ENCODE measurements at places on chromosomes 2 and 18.
A peak's percentile ranks its signal among the peaks of the same experiment; 100 is the strongest.

GRCh38 chr2:84866122-84866521 lies 14.8 kb downstream of the TRABD2A start:
- no peak for DNase-seq

DNA sequence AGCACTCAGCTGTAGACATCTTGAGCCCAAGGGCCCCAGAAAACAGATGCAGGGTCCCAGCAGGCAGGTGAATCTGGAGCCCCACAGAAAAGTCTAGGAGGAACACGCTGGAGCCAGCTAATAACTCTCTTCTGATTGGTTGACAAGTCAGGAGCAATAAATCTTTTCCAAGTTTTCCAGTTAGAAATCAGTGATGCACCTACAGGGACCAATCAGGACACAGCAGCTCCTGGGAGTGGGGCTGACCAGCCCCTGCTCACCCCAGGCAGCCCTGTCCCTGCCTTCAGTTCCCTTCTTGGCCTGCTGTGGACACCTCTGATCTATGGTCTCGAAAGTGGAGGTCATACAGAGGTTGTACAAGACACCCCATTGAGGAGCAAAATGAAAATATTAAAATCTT lies 75.7 kb downstream of the KCNF1 start:
- DNase-seq, result no peak

GRCh38 chr2:176297067-176297466 lies 27.8 kb downstream of the MTX2 start:
- no peak for DNase-seq

- DNase-seq, result peak; percentile 44
These were observed 1189.1 kb upstream of the NXPH2 start for GRCh38 chr2:139969323-139969722.

- no peak for DNase-seq
These were observed 214.6 kb downstream of the RDH14 start for GRCh38 chr2:18345848-18346247.

- no peak for DNase-seq
These were observed 160.9 kb upstream of the EPC2 start for GRCh38 chr2:148483665-148484064.

DNA sequence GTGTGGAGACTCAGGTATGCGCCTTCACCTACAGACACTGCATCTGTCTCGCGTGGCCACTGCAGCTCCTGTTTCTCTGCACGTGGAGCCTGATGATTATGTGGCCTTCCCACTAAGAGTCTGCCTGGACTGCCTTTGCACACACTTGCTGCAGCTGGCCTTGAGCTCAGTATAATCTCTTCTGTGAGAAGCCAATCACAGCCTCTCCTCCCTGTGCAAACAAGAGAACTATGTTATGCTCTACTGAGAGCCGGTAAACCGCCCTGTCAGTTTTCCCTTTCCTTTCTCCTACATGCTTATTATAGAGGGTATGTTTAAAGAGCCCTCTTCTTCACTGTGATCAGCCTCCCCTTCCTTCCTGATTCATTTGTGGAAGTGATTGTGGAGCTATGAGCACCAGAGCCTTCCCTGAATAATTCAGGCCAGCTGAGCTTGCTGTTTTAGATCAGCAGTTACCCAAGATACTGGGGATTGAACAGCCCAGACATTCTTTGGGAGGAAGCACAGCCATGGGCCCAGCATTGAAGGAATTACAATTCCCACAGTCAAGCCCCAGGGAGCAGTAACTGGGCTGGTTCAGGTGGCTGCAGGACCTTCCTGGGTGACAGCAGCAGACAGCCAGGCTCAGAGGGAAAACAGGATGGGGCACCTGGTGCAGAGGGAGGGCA lies 3.7 kb upstream of the TGFA start:
- no peak for DNase-seq

DNA sequence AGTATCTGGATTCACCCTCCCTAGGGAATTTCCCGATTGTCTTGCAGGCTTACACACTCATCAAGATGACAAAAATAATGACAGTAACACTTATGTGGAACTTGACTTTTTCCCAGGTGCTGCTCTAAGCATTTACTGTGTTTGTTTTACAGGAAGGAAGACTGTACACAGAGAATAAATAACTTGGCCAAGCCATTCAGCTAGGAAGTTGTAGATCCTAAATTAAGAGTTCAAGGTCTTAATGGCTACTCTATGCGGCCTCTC lies 549 bp upstream of the DPP4 start:
- no peak for DNase-seq

DNA sequence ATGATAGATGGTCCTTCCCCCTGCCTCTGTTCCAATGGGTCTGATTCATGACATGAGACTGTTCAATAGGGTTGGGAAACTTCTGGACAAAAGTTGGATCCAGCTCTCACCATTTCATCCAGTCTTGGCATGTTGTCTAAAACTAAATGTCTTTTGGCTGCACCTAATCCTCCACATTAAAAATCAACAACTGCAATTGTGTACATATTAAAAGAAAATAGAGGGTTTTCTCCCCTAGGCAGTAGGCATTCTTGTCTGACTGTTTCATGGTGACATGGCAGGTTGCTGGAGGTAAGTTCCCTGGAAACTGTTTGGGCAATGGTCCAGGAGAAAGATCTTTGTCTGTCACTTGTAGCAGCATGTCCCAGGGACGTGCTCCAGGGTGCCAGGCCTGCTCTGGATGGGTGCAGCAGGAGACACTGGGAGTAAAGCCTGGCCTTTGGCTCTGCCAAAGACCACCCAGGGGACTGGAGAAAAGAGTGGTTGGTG lies 135.8 kb downstream of the TCF4 start:
- DNase-seq, result no peak

- DNase-seq, result no peak
These were observed 237.3 kb upstream of the MYT1L start for GRCh38 chr2:2568411-2568810.

- peak; percentile 28 for DNase-seq
These were observed 494.7 kb downstream of the STK39 start for GRCh38 chr2:167752734-167753133.

GRCh38 chr18:11672846-11673454 lies 16.1 kb upstream of the GNAL start:
- DNase-seq, result no peak

DNA sequence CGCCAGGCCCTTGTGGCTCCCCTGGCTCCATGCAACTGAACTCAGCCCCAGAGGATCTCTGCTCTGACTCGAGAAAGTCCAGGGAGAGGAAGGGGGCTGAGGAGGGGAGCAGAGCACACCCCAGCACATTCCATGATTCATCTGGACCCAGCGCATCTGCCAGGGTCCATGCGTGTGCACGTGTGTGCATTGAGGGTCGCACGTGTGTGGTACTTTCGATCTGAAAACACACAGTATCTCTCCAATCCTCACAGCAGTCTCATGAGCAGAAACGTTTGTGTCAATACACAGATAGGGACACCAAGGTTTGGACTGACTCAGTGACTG lies 146.4 kb upstream of the ID2 start:
- DNase-seq, result no peak

DNA sequence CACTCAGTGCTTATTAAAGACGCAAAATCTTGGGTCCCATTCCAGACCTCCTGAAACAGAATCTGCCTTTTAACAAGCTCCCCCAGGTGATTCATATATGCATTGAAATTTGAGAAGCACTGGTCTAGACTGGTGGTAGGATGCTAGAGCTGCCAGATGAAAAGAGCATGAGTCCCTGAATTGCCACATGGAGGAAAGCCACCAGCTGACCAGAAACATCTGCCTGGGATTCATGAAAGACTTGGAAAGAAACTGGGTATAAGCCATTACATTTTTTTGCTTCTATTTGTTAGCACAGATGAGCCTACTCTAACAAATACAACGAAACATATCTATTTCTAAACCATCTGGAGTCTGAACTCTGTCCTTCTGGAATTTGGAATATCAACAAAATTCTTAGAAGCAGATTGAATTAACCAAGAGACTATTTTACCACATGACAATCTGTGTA lies 228.9 kb downstream of the RBM43 start:
- no peak for DNase-seq

- no peak for DNase-seq
These were observed 3.7 kb downstream of the FAM171B start for GRCh38 chr2:186697536-186697935.

DNA sequence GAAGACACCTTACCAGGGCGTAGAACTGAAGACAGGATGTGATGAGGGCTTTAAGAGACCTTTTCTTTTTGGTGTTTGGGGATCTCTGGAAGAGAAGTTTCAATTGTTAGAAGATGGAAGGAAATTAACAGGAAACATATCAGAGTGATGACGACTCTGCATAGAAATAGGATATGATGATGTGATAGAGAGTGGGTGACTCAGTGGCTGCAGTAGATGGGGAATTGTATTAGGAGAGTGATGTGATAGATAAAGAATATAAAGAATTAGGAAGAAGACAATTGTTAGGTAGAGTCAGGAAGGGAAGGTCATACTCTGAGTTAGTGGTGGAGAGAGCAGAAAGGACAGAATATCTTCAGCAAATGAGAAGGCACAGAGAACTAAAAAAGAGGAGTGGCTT lies 593.9 kb downstream of the NYAP2 start:
- DNase-seq, result no peak

GRCh38 chr2:138213084-138213483 lies 248.8 kb downstream of the HNMT start:
- no peak for DNase-seq

DNA sequence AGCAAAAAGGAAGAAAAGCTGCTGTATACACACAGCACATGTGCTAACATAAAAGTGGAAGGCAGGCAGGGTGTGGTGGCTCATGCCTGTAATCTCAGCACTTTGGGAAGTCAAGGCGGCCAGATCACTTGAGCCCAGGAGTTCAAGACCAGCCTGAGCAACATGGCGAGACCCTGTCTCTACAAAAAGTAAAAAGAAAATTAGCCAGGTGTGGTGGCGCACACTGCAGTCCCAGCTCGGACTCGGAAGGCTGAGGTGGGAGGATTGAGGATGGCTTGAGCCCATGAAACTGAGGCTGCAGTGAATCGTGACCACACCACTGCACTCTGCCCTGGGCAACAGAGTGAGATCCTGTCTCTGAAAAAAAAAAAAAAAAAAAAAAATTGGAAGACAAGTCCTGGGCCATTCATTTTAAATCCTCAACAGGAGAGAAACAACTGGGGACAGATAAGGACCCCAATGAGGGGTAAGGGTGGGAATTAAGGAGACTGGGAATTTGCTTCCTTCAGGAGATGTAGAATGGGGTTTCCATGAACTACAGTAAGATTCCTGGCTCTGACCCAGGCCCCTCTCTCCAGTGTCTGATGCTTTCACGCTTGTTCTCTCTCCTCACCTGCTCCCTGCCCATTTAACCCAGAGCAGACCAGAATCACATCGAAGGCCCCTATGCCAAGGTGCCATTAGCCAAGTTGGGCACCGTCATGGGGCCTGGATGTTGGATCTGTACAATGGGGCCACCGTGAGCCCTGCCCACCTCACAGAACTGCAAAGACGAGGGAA lies 29.6 kb downstream of the TNS1 start:
- no peak for DNase-seq

DNA sequence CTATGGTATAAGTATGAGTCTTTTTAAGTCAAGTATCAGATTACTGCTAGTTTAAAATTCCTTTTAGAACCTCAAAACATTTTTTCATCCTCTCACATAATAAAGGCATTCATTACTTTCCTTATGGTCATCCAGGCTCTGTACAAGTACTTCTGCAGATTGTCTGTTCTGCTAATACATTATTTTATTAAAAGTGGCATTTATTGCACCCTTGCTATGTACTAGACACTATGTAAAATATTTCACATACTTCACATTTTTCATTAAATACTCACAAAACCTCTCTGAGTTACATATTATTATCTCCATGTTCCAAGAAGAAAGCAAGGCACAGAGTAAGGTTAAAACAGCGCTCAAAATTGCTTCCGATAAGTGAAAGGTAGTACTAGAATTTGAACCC lies 84.1 kb downstream of the RAPH1 start:
- no peak for DNase-seq

GRCh38 chr2:106596844-106597243 lies 109.7 kb downstream of the CD8B2 start:
- DNase-seq, result no peak

- DNase-seq, result no peak
These were observed 8.6 kb upstream of the ARMC9 start for GRCh38 chr2:231189571-231190495.

- no peak for DNase-seq
These were observed 77.5 kb upstream of the RANBP2 start for GRCh38 chr2:108641756-108642155.

DNA sequence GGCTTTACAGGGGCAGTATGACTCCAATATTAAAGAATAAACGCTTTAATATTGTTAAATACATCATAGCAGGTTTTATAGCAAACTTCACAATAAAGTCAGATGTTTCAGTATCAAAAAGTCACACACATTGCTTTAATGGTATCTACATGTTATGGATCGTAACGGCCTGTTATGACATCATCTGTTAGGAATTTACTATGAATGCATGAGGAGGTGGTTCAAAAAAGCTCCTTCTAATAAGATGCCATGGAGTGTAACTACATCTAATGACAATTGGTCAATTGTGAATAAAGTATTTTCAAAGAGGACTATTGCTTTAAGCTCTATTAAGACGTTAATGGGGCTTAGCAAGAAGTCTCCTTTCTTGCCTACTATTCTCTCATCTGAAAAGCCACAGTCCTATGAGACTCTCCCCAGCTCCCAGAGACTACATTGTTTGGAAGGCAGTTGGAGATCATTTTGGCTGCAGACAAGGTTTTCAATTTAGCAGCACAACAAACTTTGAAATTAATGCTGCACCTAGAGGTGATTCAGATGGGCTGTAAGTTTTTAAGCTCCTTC lies 300.7 kb upstream of the MEIS1 start:
- DNase-seq, result peak; percentile 27

- no peak for DNase-seq
These were observed 196.9 kb downstream of the HAUS1 start for GRCh38 chr18:46301081-46301480.

DNA sequence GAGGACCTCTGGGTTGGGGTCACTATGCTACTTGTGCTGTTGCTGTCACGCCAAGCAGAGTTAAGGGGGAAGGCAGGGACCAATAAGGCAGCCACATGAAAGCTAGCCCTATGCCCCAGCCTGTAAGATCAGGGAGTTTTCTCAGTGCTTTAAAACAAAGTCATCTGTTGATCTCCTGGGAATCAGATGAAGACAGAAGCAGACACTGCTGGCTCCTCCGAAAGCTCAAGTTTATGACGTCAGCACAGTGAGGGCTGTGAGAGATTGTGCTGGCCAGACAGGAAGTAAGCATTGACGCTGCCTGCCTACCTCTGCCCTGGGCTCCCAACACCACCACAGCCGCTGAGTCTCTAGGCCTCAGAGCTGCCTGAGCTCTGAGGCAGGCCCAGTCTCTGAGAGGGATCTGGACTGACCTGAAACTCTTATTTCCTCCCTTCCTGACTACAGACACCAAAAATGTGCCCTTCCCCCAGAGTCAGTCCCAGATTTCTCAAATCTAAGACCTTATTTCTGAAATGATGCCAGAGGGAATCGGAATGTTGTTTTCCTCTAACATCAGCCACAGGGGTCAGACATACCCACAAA lies 118.1 kb upstream of the EPAS1 start:
- DNase-seq, result no peak

- DNase-seq, result no peak
These were observed 48.0 kb downstream of the SCN2A start for GRCh38 chr2:165287094-165287778.

GRCh38 chr2:27839022-27839618 lies 51.1 kb downstream of the RBKS start:
- DNase-seq, result no peak
